PC-9 (cell line): ENCODE measurements at places on chromosomes 11 and 22. TPM values are rescaled to one million over a fixed set of nuclear protein-coding genes. Genes with fewer than 3 reads are reported as not detected.

DNA sequence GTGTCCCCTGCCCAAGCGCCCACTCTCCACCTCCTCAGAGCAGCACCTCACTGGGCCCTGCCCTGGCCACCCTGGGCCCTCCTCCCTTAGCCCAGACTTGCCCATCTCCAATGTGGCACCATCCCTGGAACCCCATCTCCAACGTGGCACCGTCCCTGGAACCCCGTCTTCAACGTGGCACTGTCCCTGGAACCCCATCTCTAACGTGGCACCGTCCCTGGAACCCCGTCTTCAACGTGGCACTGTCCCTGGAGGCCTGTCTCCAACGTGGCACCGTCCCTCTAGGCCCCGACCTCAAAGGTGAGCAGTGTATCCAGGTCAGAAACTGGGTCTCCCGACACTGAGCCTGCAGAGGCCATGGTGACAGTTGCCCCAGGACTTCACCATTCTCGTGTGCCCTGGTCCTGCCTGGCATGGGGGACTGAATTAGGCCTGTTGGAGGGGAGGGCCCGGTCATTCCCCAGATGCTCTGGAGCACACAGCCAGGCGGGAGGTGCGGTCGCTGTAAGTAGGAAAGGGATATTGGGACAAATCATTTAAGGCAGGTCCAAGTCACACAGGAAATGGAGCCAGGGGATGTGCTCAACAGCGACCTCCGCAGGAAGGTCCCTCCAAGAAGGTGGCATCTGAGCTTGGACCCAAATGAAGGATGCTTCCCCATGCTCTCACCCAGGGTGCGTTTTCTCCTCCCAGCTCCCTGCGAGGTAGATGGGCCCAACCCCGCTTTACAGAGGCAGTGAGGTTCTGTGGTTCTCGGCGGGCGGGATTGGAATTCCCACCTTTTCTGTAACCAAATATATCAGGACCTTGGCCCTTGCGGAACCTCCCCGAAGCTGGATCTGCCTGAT is 2.4 kb upstream of the CTSD start:
- DNase-seq = no peak

- no peak for DNase-seq
Measured at GRCh38 chr11:31127290-31127689, 242.2 kb downstream of the DCDC1 start.

DNA sequence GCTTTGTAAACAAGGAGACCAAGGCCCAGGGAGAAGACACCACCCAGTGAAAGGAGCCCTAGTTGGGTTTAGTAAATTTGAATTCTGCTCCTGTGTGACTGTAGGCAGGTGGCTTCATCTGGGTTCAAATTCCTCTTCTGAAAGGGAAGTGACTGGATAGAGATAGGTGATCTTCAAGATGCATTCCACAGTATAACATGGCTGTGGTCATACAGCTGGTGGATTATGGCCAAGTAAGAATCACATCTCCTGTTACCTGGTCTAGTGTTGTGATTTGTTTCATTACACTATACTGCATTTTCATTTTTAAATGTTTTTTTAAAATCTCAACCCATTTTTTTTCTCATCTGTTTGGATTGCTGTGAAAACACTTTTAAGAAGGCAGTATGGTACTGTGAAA is 58.0 kb upstream of the PICALM start:
- DNase-seq = no peak

DNA sequence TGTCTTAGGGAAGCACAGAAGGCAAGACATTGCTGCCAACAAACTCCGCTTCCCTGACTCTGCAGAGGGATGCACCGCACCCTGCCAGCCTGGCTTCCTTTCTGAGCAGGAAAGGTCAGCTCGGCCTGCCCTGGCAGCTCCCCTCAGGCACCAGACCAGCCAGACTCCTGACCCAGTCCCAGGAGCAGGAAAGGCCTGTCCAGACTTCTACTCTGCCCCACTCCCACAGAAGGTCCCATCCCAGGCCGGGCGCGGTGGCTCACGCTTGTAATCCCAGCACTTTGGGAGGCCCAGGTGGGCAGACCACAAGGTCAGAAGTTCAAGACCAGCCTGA is 17.7 kb downstream of the ARRB1 start:
- DNase-seq = no peak

The DCHS1 gene
- total RNA-seq = 0.20 and 0.22 TPM in 2 replicates

The SVIP gene
- 21.8 and 34.2 TPM in 2 replicates for total RNA-seq

DNA sequence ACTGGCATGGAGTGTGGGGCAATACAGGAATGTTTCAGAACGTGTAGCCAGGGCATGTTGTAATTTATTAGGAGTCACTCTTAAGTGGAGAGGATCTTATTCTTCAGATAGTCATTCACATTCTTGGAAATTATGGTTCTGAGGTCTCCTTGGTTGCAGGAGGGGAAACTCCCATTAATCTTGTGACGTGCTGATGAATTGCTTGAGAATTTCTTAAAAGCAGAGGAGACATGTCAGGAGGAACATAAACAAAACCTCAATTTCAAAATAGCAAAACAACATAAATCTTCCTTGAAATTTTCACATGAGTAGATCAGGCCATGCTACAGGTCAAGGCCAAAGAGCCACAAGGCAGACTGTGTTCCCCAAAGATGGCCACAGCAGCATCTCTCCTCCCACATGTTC is 50.4 kb downstream of the ADM start:
- DNase-seq = no peak

- no peak for DNase-seq
Measured at GRCh38 chr22:46967445-46968358, 205.3 kb downstream of the TBC1D22A start.

The IFTAP gene
- total RNA-seq = 18.9 TPM in 2 replicates
